GM20000 (cell line): ENCODE measurements at places on chromosomes 2 and 18.
A peak's percentile ranks its signal among the peaks of the same experiment; 100 is the strongest.

- DNase-seq: no peak
Measured at GRCh38 chr2:135916207-135916606, 40.0 kb upstream of the MCM6 start.

DNA sequence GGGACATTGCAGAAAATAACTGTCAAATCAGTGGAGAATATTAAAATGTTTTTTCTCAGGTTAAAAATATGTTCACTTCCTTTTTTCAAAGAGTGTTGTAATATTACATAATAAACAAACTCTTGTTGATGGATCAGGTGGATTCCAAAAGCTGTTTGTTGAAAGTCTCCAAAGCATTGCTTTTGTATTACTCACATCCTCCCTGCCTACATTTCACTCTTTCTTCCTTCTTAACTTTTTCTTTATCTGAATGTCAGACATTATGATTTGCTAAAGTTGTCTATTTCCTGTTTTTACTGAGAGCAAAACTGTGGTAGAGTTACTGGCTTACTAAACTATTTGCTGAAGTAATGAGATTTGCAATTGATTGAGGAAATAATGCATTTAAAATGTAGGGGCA lies 92.1 kb downstream of the CDH19 start:
- no peak for DNase-seq

DNA sequence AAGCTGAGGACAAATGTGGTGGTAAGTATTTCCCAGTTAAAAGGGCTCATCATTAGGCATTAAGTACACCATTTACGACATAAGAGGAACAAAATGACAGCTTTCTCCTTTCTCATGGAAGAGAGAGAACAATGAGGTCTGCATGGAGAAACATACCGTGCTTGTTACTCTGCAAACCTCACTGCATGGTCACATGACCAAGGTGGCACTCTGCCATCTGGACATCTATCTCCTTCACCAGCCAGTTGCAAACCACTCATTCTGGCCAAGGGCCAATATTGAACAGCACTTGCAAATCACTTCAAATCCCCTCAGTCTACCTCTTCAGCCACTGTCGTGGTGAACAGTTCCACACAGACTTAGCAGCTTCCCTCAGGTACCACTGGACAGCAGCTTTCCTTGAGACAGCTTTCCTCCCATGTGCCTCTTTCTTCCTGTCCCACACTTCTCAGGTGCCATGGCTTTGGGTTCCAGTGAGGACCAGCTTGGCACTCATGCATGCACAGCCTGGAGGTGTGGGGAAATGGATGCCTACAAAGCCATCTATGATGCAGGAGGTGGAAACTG lies 29.5 kb upstream of the DPP4 start:
- no peak for DNase-seq

- no peak for DNase-seq
Measured at GRCh38 chr2:25473758-25474340, 132.1 kb upstream of the DNMT3A start.

- DNase-seq: no peak
Measured at GRCh38 chr2:12498704-12499103, 218.0 kb upstream of the TRIB2 start.

- peak; percentile 47 for DNase-seq
Measured at GRCh38 chr2:203534621-203535077, 452 bp downstream of the RAPH1 start.
